ENCODE measurements at places on chromosomes 12 and 14. TPM values are rescaled to one million over a fixed set of nuclear protein-coding genes. Genes with fewer than 3 reads are reported as not detected.

GRCh38 chr14:89299587-89299986, 117.4 kb downstream of the FOXN3 start:
- peaks cover 23% of the 10 kb centered on the region for H3K4me1 ChIP-seq
- no peak overlapping the region for H3K4me3 ChIP-seq
- no peak for DNase-seq
- no peak overlapping the region for H3K27ac ChIP-seq
- peaks cover 25% of the 10 kb centered on the region for H3K36me3 ChIP-seq

- no peak overlapping the region for H3K27ac ChIP-seq
- H3K4me3 ChIP-seq, result peak overlapping the region; percentile 61
- no peaks in the 10 kb centered on the region for H3K27me3 ChIP-seq
- peaks cover 25% of the 10 kb centered on the region for H3K36me3 ChIP-seq
- DNase-seq, result peak; percentile 89
Measured at GRCh38 chr12:8038659-8039114, 6.2 kb downstream of the FOXJ2 start.

- no peak overlapping the region for H3K4me3 ChIP-seq
- DNase-seq, result no peak
- H3K27ac ChIP-seq, result no peak overlapping the region
- H3K36me3 ChIP-seq, result no peaks in the 10 kb centered on the region
- no peaks in the 10 kb centered on the region for H3K27me3 ChIP-seq
Measured at GRCh38 chr12:65522956-65523860, 244.7 kb downstream of the MSRB3 start.

GRCh38 chr14:95264271-95264973, 55.3 kb downstream of the CLMN start:
- no peaks in the 10 kb centered on the region for H3K27me3 ChIP-seq
- H3K27ac ChIP-seq, result no peak overlapping the region
- no peak overlapping the region for H3K4me3 ChIP-seq
- DNase-seq, result peak; percentile 3
- H3K4me1 ChIP-seq, result no peaks in the 10 kb centered on the region

DNA sequence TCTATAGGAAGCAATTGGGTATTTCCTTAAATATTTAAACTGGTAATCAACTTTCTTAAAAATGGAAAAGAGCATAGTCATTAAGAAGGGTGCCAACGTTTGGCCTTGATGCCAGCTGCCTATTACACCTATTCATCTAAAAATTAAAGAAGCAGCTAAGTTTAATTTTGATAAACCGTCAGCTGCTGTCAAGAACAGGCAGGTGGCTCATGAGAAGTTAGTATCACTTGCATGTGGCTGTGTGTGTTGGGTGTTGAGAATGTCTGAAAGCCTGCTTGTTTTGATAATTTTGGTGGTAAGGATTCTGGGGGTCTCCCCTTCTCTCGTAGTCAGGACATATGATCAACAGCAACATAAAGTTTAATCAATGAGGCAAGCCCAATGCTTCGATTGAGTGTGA, 6.5 kb downstream of the GLRX5 start:
- H3K36me3 ChIP-seq, result peaks cover 12% of the 10 kb centered on the region
- no peaks in the 10 kb centered on the region for H3K27me3 ChIP-seq
- 0 out of 2 replicates have a peak, but pooled peaks cover 2% of the 10 kb centered on the region for H3K4me1 ChIP-seq

PRIMA1 gene
- total RNA-seq, result 2.3 TPM

BDKRB2 gene
- total RNA-seq, result 0.15 TPM

PCK2 gene
- total RNA-seq, result 50.2 TPM

TPH2 gene
- 0.66 TPM for total RNA-seq
